ENCODE measurements at places on chromosomes 4 and X. TPM values are rescaled to one million over a fixed set of nuclear protein-coding genes. Genes with fewer than 3 reads are reported as not detected.

- DNase-seq: peak; percentile 35
Measured at GRCh38 chrX:22063284-22063683, 31.2 kb downstream of the PHEX start.

ABCG2 gene
- 2.5 TPM for total RNA-seq

- DNase-seq: peak; percentile 51
Measured at GRCh38 chr4:80305466-80305865, 30.1 kb upstream of the CFAP299 start.

DNA sequence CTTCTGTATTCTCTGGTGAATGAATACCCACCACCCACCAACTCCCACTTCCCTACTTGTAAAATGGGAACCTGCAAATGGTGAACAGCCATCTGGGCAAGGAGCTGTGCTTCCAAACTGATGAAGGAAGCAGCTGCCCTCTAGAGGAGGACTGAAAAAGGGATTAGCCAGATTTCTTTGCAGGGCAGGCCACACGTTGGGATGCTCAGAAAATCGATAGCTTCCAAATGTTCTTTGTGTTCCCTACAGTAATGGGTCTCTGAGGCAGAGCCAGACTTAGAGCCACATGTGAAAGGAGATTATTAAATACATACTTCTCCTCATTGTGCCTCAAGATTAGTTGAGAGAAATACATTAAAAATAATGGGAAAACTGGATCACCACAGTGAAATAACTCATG, 39.3 kb upstream of the LPAR4 start:
- peak; percentile 10 for DNase-seq

CCDC149 gene
- total RNA-seq: 4.8 TPM

DNA sequence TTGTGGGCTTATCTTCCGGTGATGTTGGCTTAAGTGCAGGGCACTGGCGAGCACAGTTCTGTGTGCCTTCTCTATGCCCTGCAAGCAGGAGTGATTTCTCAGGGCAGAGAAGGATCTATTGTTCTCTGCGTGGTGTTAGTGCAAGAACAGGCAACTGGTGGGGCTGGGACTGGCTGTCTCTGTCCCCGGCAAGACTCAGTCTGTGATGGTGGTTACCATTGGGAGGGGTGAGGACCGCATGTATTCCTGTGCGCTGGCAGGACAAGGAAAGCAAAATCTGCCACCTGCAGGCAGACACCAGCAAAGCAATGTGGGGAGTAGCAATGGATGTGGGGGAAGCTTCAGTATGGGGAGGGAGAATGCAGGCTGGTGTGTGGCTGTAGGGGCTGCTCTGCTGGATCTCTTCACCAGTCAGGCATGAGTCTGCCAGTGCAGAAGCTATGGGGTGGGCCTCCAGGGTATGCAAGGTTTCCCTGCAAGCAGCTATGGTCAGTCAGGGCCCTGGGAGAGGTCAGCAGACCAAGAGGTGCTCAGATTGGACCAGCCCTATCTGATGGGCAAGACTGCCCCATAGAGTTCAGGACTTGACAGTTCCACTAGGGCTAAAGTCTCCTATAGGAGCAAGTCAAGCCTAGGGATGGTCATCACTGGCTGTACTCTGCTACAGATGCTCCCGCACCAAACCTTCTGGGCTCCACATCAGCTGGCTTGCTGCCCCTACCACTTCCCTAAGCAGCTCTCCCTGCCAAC, 16.8 kb downstream of the PF4 start:
- no peak for DNase-seq

RAB33A gene
- total RNA-seq: not detected

CXCL10 gene
- total RNA-seq: not detected

KCTD8 gene
- total RNA-seq: not detected

DNA sequence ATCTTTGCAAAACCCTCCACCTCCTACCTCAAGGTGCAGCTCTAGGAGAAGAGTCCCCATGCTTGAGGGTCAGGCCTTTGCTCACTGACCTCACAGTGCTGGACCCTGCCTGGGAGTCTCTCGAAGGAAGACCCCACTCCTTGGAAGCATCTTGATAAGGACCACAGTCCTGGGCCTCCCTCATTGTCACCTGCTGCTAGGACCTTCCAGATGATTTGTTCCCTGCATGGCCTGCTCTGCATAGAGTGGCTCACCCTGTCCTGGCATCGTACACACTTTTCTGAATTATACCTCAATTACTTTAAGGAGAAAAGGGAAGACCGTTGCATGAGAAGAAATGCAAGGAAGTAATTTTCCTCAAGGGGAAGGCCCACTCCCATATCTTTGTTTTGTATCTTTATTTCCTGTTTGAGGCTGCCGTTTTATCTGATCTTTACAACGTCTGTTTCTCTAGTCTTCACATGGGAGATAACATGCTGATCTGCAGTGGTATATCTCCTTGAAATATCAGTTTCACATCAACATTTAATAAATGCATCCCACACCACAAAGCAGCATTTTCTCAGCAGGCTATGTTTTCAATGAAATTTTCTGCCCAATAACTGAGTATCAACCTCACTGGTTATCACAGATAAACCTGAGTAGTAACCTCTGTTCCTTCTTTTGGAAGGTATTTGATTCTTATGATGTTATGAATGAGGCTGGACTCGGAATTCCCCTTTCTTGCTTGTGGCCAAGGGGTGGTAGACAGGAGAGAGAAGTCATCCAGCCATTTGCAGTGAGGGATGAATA, 15.0 kb upstream of the AKAP17A start:
- no peak for DNase-seq

TMEM31 gene
- not detected for total RNA-seq

GRCh38 chr4:3303923-3304710, 11.3 kb downstream of the RGS12 start:
- DNase-seq: no peak

GRCh38 chr4:6987588-6987961, 55.6 kb upstream of the TADA2B start:
- DNase-seq: peak; percentile 81

GRCh38 chr4:166577639-166578038, 656.7 kb downstream of the SPOCK3 start:
- DNase-seq: no peak

DNA sequence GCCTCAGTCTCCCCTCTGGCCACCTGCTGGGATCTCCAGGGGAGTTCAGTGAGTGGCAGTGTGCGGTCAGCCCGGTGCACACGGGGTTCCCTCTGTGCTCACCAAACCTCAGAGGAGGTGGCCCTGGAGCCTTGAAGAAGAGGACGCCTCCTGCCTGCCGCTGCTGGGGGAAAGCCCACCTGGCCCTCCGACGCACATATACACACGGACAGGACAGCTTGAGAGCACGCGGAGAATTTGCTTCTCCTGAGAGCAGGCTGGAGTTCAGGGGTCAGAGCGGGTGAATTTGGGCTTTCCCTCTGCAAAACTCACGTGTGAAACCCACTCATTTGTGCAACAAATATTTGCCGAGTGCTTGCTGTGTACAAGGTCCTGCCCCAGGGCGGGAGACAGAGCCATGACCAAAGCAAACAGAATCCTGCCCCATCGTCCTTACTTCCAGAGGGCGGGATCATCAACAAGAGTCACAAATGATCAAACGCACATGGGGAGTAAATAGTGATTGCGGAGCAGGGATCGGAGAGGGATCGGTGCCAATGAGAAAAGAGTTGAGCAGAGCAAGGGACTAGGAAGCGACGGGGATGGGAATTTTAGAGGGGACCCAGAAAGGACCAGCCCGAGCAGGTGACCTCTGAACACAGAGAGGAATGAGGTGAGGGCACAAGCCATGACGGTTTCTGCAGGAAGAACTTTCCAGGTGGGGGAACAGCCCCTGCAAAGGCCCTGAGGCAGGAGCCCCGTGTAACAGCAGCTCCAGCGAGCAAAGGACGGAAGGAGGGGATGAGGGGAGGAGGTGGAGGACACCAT, 17.6 kb downstream of the BLOC1S4 start:
- DNase-seq: no peak

GRCh38 chr4:100591161-100591876, 73.5 kb upstream of the EMCN start:
- no peak for DNase-seq

CCKAR gene
- total RNA-seq: not detected

PTCHD1 gene
- not detected for total RNA-seq

GALNTL6 gene
- not detected for total RNA-seq

- peak; percentile 95 for DNase-seq
Measured at GRCh38 chr4:77695774-77696173, 90.2 kb downstream of the CXCL13 start.

TMEM47 gene
- total RNA-seq: 11.9 TPM

DNA sequence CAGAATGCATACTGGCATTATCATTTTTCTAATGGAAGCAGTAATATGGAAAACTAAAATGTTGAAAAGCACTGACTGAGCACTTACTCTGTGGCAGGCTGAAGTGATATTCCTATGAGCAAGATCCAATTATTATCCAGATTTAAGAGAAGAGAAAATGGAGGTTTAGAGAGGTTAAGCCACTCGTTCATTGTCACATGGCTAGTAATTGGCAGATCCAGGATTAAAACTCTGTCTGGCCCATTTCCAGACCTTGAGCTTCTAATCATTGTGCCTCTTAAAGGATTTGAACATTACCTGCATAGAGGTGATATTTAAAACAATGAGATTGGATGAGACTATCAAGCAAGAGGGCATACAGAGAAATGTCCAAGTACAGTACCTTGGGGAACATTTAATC, 80.6 kb downstream of the MFAP3L start:
- no peak for DNase-seq

DNA sequence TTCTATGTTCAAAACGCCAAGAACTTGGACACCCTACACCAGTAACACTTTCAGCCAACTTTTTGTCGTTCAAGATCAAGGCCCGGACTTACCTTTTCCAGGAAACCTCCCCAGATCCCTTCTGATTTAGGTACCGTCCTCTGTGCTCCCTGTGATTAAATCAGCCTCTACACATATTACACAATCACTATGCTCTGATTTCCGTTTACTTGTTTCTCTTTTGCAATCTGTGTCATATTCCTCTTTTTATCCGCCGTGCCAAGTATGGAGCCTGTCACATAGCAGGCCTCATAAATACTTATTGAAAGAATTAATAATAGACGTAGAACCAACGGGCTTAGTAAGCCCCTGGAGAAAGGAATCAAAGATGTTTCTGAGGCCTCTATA, 722 bp upstream of the TMEM33 start:
- no peak for DNase-seq

DNA sequence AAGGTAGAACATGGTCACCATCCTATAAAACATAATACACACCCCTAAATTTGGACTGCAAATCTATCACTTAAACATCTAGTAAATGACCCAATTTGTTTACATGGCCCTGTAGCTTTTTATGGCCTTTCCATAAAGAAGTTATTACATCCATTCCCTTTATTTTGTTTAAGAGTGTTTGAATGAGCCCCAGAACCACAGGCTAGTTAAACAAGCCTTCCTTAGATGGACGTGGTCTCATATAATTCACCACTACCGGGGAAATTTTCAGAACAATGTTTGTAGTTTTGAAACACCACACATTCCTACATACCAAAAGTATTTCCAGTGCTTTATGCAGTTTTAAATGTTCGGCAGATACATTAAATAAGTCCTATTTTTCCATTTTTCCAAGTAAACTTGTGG, 12.3 kb downstream of the PDGFC start:
- no peak for DNase-seq

DNA sequence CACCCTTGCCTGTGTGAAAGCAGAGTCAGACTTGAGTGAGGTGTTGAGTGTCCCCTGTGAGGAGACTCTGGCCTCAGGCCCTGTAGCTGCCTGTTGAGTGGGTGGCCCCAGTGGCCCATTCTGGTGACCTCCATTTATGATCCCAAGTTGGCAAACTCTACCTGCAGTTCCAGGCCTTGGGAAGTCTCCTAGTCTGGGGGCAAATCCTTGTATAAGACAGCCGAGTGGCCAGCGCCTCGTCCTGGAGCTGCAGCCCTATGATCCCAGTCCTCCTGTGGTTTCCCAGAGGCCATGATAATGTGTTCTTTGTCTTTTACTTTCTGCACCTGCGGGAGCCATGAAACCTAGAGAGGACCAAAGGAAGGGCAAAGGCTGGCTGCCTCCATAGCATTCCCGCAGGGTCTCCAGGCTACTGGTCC, 58.7 kb downstream of the NBDY start:
- no peak for DNase-seq

DNA sequence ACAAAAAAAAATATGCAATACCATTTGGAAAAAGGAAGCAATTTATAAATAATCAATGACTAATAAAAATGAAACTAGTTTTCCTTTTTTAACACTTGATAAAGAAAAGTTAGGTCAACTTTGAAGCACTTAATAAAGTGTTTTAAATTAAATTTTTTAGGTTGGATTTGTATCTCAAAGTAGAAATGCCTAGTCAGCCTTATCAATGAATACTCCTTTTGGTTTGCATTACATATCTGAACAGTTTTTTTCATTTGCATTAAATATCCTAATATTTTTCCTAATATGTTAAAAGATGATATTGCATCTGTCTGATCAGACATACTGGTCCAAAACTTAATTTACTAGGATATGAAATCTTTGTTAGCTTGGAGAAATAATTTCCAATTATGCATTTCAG, 155.8 kb upstream of the ZFP42 start:
- DNase-seq: no peak

DNA sequence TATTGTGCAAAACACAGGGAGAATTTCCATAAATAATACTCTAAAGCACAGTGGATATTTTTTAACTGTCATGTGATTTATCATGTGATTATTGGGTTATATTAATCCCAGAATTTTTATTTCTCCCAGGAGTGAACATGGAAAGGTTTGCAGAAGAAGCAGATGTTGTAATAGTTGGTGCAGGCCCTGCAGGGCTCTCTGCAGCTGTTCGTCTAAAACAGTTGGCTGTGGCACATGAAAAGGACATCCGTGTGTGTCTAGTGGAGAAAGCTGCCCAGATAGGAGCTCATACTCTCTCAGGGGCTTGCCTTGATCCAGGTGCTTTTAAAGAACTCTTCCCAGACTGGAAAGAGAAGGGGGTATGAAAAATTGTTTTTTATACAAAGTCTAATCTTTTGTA, 10.0 kb downstream of the ETFDH start:
- DNase-seq: no peak

DNA sequence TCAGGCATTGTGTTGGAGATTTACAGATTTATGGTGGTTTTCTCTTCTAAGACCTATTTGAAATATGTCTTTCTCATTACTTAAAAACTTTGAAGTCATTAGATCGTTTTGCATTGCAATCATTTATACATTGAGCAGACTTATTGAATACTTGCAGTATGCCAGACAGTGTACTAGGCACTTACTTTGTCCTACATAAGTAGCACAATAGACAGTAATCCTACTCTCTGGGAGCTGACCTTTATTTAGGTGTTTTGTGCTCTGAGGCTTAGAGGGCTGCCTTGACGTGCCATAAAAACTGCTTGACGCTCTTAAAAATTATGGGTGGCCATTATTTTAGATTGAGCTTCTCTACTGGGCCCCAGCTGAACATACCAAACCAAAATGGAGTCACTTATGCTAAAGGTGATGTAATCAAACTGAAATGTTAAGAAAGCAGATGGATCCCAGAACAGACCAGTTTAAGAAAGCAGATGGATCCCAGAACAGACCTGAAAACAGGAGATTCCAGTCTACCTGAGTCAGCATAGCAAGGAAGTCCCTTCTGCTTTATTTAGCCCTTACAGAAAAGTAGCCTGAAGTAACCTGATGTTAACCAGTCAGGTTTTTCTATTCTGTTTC, 42.4 kb downstream of the PTTG2 start:
- DNase-seq: peak; percentile 55
